Germinal center (tissue), 1 donor: ENCODE measurements at places on chromosomes 7 and 10.

DNA sequence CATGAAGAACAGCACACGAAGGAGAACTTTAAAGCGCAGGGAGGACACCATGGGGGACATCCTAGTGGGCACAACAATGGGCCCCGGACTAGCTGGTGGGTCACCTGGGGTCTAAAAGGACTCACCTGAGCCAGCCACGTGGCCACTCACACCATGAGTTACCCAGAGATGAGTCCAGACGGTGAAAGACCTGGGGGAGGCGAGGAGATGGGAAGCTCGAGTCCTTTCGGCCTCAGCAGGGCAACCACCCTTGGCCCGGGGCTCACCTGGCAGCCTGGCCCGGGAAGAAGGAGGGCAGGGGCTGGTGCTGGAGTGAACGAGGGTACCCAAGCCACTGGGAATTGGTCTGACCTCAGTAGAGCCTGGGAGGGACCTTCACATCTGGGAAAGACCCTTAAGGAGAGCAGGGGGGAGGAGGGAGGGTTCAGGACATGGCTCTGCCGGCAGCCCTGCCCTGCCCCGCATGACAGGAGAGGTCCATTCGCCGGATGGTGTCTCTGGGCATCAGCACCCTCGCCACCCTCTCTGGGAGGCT lies 5.7 kb downstream of the GIGYF1 start:
- no peak for DNase-seq

DNA sequence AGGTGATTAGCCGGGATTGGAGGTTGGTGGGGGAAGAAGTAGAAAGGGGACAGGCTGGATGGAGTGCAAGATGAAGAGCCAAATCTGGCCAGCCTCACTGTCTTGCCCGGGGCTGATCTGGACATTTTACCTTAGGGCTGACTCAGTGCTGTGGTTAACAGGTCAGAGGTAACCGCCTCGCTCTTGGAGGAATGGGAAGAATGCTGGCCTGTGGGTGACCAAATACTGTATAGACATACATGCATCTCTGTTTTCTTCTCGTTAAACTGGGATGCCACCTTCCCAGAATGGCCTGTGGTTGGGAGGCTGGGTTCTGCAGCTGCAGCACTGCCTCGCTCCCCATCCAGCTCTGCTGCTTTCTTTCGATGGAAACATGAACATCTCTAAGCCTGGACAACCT lies 120.0 kb downstream of the SEC23IP start:
- no peak for DNase-seq

DNA sequence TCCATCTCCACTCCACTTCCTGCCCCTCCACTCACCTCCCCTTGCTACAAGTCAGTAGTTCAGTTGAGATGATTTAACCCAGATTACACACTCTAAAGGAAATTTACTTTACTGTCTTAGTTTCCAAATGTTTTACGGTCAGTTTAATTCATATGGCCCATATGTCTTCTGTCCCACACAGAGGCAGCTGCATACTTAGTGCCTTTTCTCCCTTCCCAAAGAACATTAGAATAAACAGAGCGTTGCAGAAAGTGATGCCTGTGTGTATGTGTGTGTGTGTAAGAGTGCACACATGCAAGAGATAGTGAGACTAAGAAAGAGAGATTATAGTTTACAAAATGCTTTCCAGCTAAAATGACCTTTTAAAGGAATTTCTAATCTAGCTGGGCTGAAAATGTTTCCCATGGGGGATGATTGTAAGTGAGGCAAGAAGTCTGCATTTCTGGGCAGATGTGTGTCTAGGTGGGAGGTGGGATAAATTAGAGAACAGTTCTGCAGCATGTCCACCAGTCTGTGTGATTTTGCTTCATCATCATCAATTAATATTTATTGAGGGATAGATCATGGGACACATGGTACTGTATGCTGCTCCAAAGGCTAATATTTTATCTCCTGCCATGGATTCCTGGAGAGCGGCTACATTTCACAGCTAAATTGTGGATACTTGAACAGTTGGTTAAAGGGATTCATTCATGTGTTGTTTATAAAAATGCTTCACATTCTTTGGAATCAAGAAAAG lies 81.5 kb downstream of the NXPH1 start:
- DNase-seq, result no peak

GRCh38 chr7:41316410-41316809 lies 386.5 kb downstream of the INHBA start:
- DNase-seq, result no peak

DNA sequence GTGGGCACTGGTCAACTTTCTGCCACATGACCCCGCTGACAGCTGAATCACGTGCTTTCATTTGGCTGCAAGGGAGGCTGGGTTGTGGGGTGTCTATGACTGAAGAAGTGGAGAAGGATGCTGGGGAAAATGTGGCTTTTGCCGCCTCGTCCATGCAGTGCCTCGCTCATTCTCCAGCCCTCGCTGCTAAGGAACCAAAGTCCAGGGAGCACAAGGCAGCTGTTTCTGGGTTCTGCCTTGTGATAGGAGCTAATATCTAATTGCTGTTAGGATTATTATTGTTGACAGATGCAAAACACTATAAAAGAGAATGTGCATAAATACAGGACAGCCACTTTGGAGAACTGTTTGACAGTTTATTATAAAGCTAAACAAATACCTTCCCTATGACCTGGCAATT lies 4.9 kb upstream of the CAMK2B start:
- no peak for DNase-seq

GRCh38 chr7:17772581-17773288 lies 167.6 kb downstream of the SNX13 start:
- no peak for DNase-seq

GRCh38 chr10:104680467-104681401 lies 39.6 kb downstream of the SORCS3 start:
- no peak for DNase-seq

DNA sequence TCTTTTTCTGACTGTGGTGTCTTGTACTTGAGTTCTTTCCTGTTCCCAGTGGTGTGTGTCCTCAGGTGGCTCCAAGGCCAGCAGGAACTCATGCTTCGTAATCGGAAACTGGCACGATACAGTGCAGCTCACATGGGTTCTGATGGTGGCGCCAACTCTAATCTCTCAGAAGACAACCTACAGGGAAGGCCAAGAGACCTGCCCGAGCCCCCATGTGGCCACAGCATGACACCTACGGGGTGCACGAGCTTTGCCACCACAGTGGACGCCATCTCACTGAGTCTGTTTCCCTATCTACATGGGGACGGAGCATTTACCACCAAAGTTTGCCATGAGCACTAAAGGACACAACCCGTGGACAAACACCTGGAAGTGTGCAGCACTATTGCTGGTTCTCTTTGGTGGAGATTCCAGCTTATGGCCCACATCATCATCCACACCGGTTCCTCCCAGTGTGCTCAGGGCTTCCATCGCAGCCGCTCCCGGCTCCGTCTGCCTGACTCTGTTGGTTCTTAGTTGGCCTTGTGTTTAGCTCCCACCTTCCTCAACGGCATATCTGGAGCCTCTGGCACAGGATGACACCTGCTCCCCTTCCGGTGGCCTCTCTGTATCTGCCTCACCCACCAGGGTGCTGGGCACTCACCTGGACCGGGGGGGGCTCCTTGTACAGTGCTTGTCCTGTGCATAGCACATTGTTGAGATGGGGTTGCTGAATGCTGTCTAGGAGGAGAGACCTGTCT lies 586.6 kb upstream of the MKI67 start:
- DNase-seq, result no peak

DNA sequence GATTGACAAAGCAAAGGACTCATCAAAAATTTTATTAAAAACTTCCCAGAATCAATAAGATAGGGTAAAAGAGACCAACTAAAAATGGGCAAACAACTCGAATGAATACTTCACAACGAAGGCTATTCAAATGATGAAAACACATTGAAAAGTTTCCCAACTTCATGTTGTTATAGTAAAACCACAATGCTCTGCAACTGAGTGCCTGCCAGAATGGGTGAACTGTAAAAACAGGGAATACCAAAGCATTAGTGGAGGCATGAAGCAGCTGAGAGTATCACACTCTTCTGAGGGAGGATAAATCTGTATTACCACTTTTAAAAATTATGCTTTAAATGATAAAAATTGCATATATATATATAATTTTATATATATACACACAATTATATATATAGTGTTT lies 1214.7 kb downstream of the SORCS3 start:
- no peak for DNase-seq

GRCh38 chr7:44052771-44053365 lies 8.4 kb downstream of the DBNL start:
- DNase-seq, result no peak

- no peak for DNase-seq
These were observed 4.0 kb upstream of the COL28A1 start for GRCh38 chr7:7539711-7540110.

- DNase-seq, result peak; percentile 19
These were observed 228.8 kb downstream of the BMPER start for GRCh38 chr7:34133983-34134782.
